ENCODE measurements at places on chromosomes 3 and 15. TPM values are rescaled to one million over a fixed set of nuclear protein-coding genes. Genes with fewer than 3 reads are reported as not detected.

DNA sequence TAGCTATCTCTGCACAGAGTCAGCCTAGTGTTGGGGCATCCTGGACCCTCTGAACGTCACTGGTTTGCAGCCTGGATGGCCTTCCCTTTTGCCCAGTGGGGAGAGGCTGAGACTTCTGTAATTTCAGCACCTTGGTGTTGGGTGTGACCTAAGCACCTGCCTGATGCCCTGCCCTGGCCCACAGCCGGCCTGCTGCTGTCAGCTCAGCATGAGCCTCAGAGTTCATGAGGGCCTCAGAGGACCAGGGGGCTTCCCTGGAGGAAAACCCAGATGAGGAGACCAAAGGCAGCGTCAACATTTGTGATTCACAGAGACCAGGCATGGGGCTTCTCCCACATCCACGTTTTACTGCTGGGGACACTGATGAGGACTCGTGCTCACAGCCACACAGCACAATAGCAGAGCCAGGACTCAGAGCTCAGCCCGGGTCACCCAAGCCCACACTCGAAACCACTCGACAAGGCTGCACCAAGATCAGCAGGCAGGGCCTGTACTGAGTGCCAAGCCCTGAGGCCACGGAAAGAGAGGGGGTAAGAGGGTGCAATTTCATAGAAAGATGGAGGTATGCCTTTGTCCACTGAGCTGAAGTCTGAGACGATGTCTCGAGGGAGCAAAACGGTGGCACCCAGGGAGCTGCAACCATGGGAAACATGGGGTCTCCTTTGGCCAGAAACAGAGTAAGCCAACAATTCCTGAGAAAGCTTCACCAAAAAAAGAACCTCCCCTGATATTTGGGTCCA, 9.9 kb upstream of the GP9 start:
- no peak for DNase-seq

- DNase-seq = no peak
Measured at GRCh38 chr3:152176241-152176640, 92.5 kb upstream of the MBNL1 start.

DNA sequence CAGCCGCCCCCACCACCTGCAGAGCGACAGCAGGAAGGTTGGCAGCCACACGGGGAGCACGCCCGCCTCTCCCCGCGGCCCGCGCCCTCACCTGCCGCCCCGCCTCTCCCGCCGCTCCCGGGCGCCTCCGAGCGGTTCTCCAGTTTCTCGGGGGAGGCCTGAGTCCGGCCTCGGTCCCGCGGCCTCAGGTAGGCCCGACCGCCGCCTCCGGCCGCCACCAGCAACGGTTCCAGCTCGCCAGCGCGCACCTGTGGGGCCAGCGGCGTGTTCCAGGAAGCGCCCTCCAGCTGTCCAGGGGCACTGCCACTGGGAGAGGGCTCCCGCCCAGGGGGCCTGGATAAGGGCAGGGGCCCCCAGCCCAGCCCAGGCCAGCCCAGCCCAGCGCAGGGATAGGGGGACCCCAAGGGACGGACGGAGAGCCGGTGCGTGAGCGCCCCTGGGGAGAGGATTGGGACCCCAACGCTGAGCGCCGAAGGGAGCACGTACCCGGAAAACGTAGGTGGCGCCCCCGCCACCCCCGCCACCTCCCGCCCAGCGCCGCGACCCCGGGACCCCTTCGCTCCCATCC, 2.2 kb downstream of the LTK start:
- DNase-seq = no peak

- DNase-seq = peak; percentile 86
Measured at GRCh38 chr15:84654689-84655453, 788 bp upstream of the WDR73 start.

DNA sequence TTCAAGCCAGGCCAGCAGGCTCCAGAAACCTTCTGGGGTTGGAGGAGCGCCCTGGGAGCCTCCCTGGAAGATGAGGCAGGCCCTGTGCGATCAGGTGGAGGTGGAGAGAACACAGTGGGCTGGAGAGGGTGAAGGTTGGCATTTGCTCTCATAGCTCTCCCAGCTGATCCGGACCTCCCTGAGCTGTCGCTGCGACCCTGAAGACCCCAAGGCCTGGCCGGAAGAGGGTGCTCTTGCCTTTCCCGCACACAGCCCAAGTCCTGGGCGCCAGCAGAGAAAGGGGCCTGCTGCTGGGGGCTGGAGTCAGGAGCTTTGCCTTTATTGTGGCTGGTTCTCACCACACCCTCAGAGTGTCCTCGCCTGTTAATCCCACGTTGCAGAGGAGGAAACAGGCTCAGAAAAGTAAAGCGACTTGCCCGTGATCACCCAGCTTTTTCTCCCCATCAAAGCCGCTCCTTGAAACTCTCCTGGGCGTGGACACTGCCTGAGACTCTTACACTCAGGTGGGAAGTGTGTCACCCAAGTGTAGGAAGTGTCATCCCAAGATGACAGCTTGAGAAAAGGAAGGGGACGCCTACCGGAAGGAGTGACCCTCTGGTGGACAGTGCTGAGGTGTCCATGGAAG, 8.6 kb upstream of the RPL29 start:
- DNase-seq = peak; percentile 78

DNA sequence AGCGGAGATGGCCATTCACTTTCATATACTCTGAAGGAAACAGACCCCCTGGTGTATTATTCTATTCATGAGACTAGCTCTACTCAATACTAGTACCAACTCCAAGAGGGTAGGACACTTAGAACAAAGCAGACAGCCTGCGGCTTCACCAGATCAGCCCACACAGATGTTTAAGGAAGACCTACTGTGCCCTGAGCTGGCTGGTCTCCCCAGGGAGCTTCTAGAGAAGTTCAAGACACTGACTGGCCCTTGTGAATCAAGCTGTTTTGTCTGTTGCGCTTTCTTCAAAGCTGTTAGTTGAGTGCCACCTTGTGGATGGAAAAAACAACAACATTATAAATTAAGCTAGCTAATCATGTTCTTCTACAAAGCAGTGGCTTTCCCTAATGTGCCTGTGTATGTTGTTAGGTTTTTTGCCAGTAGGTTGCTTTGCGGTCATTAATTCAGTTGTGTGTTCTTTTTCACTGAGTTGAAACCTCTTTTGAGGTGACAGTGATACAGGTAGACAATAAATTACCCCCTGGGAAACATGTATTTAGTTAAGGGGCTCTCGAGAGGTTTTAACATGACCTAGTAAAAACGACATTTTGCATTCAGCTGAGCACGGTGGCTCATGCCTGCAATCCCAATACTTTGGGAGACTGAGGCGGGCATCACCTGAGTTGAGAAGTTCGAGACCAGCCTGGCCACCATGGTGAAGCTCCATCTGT, 64.2 kb upstream of the MYZAP start:
- no peak for DNase-seq

DNA sequence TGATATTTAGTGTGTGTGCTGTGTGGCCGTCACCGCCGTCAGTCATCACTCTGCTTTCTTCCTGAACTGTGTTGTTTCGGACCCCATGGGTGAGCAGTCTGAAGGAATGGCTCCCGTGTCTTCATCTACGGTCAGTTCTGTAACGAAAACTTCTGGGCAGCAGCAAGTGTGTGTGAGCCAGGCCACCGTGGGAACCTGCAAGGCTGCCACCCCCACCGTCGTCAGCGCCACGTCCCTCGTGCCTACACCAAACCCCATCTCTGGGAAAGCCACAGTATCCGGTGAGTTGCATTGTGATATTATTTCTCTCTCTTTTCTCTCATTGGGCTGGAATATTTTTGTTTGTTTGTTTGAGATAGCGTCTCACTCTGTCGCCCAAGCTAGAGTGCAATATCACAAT, 34.7 kb downstream of the MAP6D1 start:
- DNase-seq = no peak

GRCh38 chr3:63150880-63151279, 127.2 kb upstream of the SYNPR start:
- no peak for DNase-seq

DNA sequence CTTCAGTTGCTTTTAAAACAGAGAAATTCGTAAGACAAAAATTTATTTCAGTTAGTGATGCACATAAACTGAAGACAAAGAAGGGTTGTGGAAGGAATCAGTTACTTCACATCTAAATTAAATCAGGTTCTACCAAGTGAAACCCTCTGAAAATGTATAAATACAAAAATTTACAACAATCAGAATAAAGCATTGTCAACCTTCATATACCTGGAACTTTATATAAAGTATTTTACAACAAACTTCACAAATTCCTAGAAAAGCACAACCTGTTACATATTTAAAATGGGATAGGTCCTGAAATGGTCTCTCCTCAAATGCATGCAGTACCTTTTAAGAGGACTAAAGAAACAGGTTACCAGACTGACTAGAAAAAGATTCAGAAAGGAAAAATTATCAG, 26.9 kb downstream of the ATOSA start:
- no peak for DNase-seq

DNA sequence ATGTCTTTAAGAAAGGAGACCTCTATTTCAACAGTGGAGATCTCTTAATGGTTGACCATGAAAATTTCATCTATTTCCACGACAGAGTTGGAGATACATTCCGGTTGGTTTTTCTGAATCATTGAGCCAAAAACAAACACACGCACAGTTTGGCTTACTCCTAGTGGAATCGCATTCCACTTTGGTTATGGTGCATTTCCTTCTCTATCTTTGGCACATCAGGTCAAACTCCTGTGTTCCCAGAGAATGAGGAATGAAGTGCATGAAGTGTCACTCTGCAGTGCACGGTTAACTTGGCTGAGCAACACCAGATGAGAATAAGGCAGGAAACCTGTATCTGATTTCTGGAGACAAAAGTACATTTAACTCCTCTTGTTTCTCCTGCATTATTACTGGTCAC, 38.5 kb downstream of the HDC start:
- no peak for DNase-seq

GRCh38 chr15:101494251-101494796, 4.8 kb upstream of the PCSK6 start:
- no peak for DNase-seq

- no peak for DNase-seq
Measured at GRCh38 chr3:195165790-195166189, 105.2 kb downstream of the XXYLT1 start.

DNA sequence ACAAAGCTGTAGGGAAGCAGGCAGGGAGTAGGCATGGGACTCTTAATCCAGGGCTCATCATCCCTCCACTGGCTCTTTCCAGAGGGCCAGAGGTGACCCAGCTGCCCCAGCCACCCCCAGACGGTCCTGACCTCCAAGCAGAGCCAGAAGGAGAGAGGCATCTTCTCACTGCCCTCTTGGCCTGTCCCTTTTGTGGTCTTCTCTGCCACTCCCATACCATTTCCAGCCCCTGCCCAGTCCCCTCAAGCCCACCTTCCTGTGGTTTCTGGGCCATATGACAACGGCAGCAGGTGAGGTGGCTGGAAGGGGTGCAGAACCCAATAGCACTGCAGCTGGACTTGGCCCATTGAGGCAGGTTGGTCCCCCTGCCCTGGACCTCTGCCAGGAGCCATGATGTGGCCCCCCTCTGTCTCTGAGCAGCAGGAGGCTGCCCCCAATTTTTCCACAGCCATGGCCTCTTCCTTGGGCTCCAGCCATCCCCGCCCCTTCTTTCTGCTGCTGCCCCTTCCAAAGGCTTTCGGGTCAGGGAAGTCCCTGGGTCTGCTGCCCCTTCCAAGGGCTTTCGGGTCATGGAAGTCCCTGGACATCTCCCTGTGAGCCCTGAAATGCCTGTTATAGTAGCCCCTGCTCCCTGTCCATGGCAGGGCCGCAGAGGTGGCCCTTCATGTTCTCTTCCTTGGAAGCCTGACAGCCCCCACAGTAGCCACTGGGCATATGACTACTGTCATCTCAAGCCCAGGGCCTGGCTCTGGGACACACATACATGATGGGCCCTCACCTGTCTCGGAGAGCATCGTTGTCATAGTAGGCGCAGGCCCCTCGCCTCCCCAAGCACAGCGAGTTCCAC, 39.5 kb upstream of the RAB6B start:
- DNase-seq = no peak

- DNase-seq = no peak
Measured at GRCh38 chr15:56913670-56914069, 4.8 kb upstream of the TCF12 start.

DNA sequence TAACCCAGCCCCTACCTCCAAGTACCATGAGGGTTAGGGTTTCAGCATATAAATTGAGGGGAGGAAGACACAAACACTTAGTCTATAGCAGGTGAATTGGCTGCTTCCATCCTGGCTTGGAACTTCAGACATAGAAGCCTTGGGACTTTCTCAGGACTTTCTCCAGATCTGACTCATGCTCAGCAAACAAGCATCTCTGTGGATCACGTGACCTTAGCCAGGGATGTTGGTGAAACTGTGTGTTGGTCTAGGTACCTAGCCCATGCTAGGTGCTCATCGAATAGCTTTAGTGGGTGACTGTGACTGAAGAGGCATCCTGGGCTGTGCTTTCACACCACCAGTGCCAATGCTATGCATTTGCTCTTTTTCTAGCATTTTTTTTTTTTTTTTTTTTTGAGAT, 58.9 kb downstream of the CD47 start:
- DNase-seq = no peak

DNA sequence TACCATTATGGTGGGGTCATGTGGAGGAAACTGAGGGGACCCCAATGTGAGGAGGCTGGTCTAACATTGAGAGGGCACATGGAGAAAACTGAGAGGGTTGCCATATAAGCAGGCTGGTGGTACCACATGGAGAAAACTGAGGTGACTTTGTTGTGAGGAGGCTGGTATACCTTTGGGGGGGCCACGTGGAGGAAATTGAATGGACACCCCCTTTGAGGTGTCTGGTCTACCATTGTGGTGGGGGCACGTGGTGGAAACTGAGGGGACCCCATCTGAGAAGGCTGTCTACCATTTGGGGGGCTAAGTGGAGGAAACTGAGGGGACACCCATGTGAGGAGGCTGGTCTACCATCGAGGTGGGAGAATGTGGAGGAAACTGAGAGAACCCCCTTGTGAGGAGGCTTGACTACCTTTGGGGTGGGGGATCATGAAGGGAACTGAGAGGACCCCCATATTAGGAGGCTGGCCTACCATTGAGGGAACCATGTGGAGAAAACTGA, 163.8 kb downstream of the FBLN2 start:
- no peak for DNase-seq

- no peak for DNase-seq
Measured at GRCh38 chr3:184158404-184158803, 3.2 kb downstream of the DVL3 start.

- DNase-seq = peak; percentile 57
Measured at GRCh38 chr15:75713338-75713895, 769 bp upstream of the CSPG4 start.

The SNX33 gene
- total RNA-seq = 12.0 TPM

The XIRP1 gene
- 263 TPM for total RNA-seq

The CERS3 gene
- total RNA-seq = not detected

The NANOGP8 gene
- not detected for total RNA-seq

The CILP gene
- total RNA-seq = 7.8 TPM

The GRIP2 gene
- 37.0 TPM for total RNA-seq

The TMCO5A gene
- total RNA-seq = not detected

The LRRC34 gene
- total RNA-seq = 1.6 TPM

The RGMA gene
- total RNA-seq = 27.0 TPM

The HERC2 gene
- 44.3 TPM for total RNA-seq
